ENCODE measurements at places on chromosomes 16 and 17.

DNA sequence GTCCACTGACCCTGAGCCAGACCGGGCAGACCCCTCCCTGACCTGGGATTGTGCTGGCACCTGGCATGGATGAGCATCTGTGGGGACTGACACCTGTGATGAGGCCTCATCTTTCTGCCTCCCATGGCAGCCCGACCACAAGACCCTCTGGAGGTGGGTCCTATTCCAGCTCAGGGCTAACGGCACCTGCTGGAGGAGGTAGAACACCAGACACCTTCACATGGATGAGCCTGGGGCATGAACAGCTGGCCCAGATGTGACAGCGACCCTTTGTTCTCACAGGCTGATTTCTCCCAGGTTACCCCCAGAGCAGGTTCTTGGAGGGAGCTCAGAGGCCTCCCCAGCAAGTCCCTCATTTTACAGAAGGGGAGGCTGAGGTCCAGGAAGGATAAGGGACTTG is 46.4 kb upstream of the PIK3R6 start:
- DNase-seq, result no peak

DNA sequence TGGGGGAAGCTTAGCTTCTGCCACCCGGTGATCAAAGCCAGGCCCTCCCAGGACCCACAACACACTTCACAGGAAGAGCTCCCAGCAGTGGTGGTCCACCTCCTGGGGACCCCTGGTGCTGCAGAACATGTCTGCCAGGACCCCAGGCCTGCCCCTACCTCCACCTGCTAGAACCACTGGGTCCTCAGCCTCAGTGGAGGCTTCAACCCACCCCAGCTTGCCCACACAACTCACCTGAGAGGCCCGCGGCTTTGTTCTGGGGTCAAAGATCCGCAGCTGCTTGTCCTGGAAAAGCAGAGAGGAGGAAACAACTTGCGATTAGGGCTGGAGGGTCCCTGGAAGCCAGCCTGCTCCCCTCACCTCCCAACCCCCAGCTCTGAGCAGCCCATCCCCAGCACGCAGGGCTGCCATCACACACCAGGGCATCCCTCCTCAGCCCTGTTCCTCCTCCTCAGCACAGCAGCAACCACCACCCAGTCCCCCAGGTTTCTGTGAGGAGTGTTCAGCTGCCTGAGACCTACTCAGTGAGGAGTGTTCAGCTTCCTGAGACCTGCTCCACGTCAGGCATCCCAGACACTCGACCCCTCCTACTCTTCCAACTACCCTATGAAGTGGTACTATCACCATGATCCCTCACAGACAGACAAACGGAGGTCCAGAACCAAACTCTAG is 21.2 kb downstream of the CORO7 start:
- no peak for DNase-seq

- DNase-seq, result no peak
Observed at GRCh38 chr17:81427173-81428120, 32.2 kb downstream of the BAHCC1 start.

- DNase-seq, result peak; percentile 9
Observed at GRCh38 chr16:21224800-21225199, 8.7 kb upstream of the ANKS4B start.

DNA sequence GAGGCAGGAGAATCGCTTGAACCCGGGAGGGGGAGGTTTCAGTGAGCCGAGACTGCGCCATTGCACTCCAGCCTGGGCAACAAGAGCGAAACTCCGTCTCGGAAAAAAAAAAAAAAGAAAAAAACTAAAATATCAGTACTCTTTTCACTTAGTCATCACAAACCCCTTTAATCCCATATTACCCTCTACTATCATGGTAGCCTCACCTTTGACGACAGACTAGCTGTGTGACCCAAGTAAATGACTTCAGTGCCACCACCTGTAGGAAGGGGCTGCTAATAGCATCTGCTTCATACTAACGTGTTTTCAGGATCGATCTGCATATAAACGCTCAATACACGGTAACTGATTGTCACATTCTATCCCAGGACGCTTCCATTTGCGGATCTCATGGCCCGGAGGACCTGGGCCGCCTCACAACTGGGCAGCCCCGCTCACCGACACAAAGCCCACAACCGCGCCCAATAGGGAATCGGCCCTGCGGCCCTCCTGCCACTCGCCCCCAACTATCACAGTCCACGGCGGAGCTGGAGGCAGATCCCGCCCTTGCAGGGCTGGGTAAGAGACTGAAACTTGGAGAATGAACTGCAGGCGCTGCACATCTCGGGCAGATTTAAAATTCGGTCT is 1.1 kb upstream of the ZNF263 start:
- peak; percentile 90 for DNase-seq

- DNase-seq, result no peak
Observed at GRCh38 chr17:57708410-57708809, 36.7 kb downstream of the CCDC182 start.
